ENCODE measurements at places on chromosomes 5 and 9.

GRCh38 chr9:33628865-33629410, 104.9 kb downstream of the ANKRD18B start:
- no peak for DNase-seq

GRCh38 chr9:27634879-27635278, 61.6 kb upstream of the C9orf72 start:
- DNase-seq: no peak

GRCh38 chr9:127835991-127836516, 18.4 kb downstream of the ENG start:
- peak; percentile 91 for DNase-seq

- DNase-seq: no peak
Measured at GRCh38 chr5:76819851-76820525, 1.2 kb downstream of the F2RL1 start.

GRCh38 chr5:37722236-37723161, 117.3 kb downstream of the GDNF start:
- peak; percentile 75 for DNase-seq

GRCh38 chr5:39209924-39210323, 9.4 kb downstream of the FYB1 start:
- DNase-seq: no peak

DNA sequence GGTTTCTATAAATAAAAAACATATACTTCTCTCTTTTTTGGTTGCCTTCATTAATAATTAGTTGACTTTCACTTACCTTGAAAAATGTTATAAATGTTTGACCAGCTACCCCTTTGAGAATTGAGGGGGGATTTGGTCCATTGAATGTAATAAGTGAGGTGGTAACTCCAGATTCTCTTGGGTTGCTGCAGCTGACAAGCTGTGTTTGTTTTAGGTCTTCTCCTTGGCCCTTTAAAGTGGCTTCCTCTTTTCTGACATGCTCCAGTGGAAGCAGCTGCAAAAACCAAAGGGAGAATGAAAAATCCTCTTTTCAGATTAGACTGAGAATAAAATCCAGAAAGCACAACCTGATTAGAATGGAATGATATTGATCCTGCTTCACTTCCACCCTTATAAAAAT, 410.5 kb downstream of the TMEM38B start:
- no peak for DNase-seq

GRCh38 chr9:71767776-71768321, 464 bp downstream of the CEMIP2 start:
- peak; percentile 48 for DNase-seq

- DNase-seq: no peak
Measured at GRCh38 chr5:150780187-150780692, 1.7 kb downstream of the SMIM3 start.

DNA sequence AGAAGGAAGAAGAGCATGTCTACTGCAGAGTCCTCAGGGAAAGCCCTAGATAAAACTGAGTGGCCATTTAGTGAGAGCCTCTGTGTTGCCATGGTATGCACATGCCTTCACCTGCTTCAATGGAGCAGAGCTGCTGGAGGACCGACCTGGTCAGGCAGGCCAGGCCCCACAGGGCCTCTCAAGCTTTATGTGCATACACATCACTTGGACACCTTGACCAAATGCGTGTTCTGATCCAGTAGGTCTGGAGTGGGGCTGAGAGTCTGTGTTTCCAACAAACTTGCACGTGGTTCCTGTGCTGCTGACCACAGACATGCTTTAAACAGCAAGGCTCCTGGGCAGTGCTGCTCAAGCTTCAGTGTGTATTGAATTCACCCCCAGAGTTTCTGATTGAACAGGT, 51.4 kb upstream of the SLC2A8 start:
- no peak for DNase-seq

DNA sequence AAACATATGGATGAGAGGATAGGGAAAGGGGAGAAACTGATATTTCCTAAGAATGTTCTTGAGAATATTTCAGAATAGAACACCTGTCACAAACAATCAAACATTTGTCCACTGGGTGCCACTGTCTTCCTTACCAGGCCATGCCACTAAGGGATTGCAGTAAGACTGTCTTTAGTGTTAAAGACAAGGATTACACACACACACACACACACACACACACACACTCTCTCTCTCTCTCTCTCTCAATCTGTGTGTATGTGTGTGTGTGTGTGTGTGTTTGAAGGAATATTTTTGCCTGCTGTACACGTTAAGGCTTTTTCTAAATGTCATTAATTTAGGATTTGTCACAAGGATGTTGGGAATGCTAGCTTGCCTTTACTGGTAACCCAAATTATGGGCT, 54.4 kb downstream of the CCDC192 start:
- peak; percentile 72 for DNase-seq

DNA sequence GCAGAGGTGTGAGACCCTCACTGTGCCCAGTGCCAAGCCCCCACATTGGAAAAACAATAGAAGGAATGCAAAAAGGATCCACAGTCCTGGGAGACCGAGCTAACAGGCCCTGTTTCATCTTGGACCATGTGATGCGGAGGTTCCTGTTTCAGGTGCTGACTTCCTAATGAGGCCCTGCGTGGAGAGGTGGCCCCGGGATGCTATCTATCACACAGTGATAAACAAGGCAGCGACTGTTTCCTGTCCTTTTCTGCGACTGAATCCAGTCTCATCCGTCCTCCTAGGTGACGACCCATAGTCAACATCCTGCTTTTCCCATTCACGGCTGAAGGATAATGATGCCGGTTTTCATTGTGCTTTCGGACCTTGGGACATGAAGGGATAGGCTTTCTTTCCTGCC, 56.4 kb upstream of the BOD1 start:
- no peak for DNase-seq

DNA sequence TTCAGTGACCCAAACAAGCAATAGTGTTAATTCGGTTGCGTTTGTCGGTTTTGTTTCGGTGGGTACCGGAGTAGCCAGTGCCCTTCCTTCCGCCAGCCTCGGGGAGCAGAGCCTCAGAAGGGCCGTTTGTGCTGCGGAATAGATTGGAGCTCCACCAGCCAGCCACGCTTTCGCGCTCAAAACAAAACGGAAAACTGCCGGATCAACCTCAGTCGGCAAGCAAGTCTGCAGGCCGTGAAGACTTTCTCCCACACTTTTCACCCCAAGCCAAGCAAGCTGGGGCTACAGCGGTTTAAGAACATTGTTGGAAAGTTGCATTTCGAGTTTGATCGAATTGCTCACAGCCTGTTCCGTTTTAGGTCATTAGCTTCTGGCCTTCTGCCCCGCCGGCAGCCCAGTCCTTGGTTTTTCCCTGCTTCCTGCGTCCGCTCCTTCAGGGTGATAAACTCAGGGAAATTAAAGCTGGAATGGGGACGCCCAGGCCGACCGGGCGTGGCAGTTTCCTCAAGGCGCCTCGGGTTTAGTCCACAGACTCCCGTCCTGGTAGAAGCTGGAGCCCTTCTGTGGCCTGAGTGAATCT, 803 bp upstream of the CCNO start:
- peak; percentile 51 for DNase-seq

DNA sequence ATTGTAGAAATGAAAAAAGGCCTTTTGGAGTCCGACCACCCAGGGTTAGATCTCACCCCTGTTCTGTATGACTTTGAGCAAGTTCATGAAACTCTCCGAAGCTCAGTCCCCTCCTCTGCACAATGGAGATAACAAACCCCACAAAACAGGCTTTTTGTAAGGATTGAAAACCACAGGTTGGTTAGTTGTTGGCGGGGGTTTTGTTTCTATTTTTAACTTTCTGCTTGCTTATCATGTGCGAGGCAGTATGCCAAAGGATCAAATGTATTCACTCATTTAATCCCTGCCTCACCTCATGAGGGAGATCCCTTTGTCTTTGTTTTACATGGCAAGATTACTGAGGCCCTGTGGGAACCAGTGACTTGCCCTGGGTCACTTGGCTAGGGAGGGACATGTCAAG, 539.1 kb downstream of the CDK5RAP2 start:
- DNase-seq: no peak

- DNase-seq: no peak
Measured at GRCh38 chr5:2530609-2531008, 220.9 kb downstream of the IRX2 start.

DNA sequence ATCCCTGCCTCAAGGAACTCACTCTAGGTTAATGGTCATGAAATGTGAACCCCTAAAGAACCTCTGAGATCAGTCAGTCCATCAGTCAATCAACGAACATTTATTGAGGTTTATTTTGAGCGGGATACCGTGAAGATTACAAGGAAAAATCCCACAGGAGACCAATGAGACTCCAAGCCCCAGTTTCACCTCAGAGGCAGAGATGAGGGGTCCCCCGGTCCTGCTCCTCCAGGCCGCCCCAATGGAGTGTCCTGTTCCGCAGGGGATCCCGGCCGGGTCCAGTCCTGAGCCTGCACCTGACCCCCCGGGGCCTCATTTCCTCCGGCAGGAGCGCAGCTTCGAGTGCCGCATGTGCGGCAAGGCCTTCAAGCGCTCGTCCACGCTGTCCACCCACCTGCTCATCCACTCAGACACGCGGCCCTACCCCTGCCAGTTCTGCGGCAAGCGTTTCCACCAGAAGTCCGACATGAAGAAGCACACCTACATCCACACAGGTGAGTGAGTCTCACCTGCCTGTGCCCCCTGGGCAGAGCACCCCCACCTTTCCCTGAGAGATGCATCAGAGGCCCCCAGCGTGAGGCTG, 11.0 kb downstream of the GFI1B start:
- no peak for DNase-seq

- DNase-seq: no peak
Measured at GRCh38 chr5:160835818-160836528, 16.0 kb downstream of the ATP10B start.

- peak; percentile 14 for DNase-seq
Measured at GRCh38 chr5:53970475-53970874, 339.9 kb downstream of the ARL15 start.

DNA sequence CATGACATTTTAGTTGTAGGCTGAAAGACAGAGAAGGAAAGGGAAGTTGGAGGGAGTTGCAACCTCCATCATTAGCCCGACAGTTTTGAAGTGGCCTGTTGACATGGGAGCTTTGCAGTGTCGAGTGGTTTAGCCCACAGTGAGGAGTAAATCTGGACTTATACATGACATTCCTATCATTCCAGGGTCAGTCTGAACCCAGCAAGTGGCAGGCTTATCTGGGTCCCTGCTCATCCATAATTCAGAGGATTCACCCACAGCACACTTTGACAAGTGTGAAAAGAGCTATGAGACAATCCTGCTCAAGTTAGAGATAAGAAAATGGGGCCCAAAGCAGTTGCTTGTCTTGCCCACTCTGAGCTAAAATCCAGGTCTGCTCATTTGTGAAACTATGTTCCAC, 8.4 kb upstream of the TNC start:
- no peak for DNase-seq

- no peak for DNase-seq
Measured at GRCh38 chr5:143835251-143835650, 23.3 kb downstream of the HMHB1 start.

DNA sequence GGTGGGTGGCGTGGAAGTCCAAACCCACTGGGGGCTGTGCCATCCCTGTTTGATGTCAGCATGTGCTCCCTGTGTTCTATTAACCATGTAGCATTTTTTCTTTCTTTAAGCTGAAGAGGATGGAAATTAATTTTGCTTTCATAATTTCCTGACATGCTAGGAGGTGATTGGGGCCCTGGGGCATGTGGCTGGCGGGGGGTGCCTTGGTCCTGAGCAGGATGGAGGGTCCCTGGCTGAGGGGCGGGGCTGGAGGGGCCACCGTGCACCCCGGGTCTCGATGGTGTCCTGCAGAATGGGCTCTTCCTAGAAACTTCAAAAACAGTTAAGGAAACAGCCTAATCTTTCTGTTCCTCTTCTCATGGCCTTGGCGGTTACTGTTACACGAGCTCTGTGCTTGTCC, 69.3 kb upstream of the IRX4 start:
- no peak for DNase-seq

- peak; percentile 87 for DNase-seq
Measured at GRCh38 chr5:78638423-78638822, 10.1 kb downstream of the LHFPL2 start.

GRCh38 chr5:78677777-78678668, 29.5 kb upstream of the LHFPL2 start:
- peak; percentile 83 for DNase-seq

DNA sequence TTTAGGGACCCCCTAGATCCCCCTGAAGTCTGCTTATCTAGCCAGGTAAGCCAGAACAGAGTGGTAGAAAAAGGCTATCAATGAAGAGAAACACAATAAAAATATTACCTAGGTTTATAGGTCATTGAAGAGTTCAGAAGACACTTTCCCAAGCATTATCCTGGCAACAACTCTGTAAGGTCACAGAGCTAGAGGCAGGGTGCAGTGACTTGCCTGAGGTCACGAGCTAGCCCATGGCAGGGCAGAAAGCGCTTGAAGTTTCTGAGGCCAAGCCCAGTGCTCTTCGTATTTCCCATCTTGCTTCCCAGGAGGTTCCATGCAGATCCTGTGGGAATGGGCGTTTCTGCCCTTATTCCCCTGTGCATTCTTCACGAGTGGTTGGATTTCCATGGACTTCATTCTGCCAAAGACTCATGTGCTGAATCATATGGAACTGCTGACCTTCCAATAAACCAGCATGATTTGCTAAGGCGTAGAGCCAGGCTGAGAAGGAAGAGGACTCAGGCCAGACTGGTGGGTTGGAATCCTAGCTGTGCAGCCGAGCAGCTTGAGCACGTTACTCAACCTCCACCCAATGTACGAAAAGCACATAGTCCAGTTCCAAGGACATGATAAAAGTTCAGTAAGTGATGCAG, 22.1 kb downstream of the TRMO start:
- peak; percentile 59 for DNase-seq

- peak; percentile 55 for DNase-seq
Measured at GRCh38 chr9:117744856-117745389, 40.7 kb downstream of the TLR4 start.

GRCh38 chr5:170355601-170356098, 33.5 kb downstream of the KCNMB1 start:
- no peak for DNase-seq

GRCh38 chr5:21219251-21219650, 1231.3 kb upstream of the CDH18 start:
- DNase-seq: no peak

DNA sequence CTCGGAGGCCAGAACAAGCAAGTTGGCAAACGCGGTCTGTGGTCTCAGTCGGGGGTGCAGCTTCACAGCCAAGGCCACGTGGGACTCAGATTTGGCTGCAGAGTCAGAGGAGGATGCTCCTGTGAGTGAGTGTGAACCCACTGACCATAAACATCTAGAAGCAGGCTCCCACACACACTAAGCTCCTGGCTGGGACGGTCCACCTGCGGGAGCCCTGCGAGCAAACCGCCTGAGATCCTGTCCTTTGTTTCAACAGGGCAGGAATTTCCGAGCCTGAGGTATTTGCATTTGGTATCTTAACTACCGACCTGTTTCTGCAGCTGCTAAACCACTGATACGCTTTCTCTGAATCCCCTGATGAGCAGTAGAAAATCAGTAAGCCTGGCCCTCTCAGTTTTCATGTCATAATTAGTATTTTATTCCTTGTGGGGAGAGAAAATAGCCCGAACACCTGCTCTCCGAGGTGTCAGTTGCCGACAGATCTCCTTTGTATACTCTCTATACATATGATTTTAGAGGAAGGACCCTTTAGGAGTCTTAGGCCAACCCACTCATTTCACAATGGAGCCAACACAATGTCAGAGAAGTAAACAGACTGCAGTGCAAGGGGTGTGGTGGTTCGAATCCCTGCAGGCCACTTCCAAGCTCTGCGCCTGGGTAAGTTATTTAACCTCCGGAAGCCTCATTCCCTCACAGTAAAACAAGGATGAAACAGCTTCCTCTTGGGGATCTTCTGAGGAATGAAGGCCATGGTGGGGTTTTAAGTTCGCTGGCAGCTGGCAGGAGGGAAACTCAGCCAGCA, 40.9 kb upstream of the PWWP2A start:
- no peak for DNase-seq

- no peak for DNase-seq
Measured at GRCh38 chr5:68032216-68032762, 183.3 kb upstream of the PIK3R1 start.

GRCh38 chr5:106076655-106077054, 1594.1 kb downstream of the EFNA5 start:
- DNase-seq: no peak

Data from GM03348 (cell line).